ENCODE measurements at places on chromosomes 4 and X.

DNA sequence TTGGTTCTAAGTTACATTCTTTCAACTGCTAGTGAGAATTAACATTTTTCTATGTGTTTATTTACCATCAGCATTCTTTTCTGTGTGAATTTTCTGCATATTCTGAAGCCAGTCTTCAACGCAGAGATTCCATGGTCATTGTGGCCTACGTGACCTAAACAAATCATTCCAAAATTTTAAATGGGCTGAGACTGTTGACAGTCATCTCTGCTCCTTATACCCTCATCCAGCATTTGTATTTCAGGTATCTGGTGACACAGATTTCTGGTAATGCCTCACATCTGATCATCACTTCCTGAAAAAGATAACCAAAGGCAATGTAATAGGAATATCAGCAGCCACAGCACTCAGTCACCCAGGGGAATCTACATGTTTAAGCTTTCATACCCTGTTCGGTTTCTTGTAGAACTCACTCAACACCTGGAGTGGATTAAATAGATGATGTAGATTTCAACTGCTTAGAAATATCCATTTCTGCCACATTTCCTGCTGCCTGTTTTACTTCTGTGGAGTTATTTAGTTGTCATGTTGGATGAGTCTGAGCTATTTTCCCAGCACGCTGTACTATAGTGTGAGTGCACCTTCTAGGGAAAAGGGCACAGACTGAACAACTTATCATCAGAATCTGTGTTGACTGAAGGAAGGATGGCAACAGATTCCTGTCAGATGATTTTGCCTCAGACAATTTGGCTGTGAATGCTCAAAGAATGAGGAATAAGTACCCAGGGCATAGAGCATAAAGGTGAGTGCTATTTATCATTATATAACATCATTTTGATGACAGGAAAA, 73.0 kb upstream of the HPGD start:
- no peak for DNase-seq

DNA sequence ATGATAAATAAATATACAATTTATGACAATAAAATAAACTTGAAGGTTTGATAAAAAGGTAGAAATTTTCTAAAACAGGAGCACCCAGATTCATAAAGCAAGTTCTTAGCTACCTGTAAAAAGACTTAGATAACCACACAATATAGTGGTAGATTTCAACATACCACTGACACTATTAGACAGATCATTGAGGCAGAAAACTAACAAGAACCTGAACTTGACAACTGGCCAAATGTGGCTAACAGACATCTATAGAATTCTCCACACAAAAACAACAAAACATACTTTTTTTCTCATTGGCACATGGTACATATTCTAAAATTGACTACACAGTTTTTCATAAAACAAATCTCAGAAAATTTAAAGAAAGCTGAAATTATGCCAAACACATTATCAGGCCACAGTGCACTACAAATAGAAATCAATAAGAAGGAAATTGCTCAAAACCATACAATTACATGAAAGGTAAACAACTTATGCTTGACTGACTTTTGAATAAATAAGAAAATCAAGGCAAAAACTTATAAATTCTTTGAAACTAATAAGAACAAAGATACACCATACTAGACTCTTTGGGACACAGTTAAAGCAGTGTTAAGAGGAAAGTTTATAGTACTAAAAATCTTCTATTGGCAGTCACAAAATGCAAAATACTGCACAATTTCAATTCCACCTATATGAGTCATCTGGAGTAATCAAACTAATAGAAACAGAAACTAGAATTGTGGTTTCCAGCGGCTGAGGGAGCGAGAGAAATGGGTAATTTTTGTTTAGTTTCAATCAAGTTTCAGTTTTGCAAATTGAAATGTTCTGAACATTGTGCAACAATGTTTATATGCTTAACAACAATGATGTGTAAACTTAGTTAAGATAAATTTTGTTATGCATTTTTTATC, 925.6 kb downstream of the SH3BGRL start:
- DNase-seq = no peak

GRCh38 chr4:101787701-101788316, 2.7 kb upstream of the BANK1 start:
- DNase-seq = no peak

GRCh38 chr4:23956601-23957364, 66.9 kb upstream of the PPARGC1A start:
- DNase-seq = no peak

GRCh38 chr4:1285790-1286553, 3.7 kb upstream of the MAEA start:
- no peak for DNase-seq

DNA sequence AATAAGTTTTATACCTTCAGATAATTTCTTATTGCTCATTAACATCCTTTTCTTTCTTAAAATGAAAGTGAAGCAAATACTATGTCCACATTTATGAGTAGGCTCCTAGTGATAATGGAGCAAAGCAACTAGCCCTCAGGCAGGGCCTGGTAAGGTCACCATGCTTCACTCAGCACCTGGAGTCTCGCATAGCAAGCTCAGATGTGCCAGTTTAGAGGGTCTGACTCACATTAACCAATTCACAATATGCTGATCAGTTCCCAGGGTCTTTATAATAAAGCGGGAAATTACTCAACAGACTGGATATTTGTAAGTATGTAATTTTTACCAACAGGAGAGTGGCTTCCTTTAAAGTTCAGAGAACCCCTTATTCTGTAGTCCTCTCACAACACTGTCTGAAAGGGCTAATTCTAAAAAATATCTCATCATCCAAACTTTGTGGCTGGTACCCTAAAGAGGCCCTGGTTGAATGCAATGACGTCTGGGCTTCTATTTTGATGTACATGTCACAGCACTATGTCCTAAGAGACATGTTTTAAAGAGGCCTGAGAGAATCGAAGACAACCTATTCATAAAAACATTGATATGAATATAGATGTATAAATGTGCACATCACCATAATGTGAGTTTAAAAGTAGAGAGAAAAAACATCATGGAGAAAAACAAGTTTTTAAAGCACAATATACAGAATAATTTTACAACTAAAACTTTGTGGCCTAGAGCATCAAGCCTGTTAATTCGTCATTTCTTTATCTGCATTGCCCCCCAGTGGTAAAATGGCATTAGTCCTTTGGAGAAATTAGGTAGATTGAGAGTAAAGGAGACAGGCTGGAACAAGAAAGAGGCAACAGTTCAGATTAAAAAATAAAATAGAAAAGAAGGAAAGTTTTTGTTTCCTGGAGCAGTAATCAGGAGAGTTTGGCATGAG, 44.3 kb downstream of the IL21 start:
- DNase-seq = no peak

- DNase-seq = no peak
These were observed 6.0 kb downstream of the PCDH7 start for GRCh38 chr4:30726090-30726675.

DNA sequence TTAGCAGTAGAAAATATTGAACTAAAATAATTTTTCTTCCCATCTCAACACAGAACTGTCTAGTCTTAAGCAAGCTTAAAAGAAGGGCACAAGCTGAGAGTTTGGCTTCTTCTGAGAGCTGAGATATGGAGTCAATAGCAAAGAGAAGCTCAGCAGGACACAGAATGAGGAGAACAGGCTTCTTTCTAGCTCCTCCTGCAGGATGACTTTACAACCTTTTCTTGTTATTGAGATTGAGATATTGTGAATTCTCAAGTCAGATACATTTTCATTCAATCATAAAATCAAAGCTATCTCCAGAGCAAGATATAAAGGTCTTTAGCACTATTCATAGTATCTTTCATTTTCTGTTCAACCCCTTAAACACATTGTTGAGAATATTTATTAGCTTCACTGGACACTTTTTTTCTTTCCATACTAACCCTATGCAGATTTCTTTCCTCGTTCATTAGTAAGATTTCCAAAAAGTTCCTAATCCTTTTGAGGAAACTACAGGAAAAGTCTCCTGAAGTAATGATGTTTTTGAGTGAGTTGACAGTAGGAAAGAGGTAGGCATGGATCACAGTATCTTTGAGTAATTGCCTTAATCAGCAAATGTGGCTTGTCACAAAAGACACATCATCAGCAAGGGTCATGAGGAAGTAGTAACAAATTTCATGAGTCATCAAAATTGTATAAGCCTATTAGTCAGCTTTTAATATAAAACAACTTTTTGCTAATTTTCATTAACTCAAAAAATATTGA, 17.8 kb upstream of the CXCL3 start:
- no peak for DNase-seq

- DNase-seq = no peak
These were observed 90.7 kb upstream of the PCDH18 start for GRCh38 chr4:137623013-137623412.

DNA sequence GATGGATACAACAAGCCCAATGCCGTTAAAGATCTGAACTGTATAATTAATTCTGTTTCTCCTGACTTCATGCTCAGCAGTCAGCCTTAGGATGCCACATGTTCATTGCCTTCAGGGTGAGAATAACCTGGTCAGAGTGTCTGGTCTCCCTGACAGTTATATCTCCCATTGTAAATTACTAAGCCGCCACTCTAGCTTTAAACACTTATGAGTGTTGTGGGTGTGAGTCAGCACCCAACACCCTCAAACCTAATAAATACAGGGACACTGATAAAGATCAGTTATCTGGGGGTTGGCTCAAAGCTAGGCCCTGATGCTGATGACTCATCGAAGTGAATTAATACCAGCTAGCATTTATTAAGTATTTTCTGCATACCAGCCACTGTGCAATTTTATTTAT, 64.9 kb upstream of the DYNLT3 start:
- no peak for DNase-seq

DNA sequence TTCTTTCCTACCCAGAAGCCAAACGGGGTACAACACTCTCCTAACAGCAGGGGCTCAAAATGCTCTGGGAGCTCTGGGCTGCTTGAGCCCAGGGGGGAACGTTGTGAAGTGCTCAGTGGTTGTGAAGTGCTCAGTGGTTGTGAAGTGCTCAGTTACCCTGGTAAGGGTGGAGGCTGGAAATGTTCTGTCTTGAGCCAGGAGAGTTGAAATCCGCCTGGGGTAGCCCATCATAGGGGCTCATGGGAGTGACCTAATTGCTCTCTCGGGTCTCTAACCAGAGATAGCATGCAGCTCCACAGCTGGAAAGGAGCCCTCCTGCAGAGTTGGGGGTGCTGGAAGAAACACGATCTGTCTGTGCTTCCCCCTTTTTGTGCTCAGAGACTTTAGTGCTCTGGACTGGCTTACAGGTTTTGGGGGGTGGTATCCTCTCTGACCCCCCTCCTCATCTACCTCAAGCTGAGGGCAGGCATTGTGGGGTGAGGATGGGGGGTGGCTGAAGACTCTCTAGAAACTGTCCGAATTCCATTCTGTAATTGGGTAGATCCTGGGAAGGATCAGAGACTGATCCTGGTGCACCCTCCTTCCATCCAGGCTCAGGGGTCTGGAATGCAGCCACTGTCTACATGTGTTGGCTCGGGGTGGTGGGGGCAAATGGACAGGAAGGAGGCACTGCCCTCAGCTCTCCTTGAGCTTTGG, 2.7 kb downstream of the EFNB1 start:
- no peak for DNase-seq

GRCh38 chr4:111127841-111128240, 505.0 kb upstream of the PITX2 start:
- DNase-seq = no peak

DNA sequence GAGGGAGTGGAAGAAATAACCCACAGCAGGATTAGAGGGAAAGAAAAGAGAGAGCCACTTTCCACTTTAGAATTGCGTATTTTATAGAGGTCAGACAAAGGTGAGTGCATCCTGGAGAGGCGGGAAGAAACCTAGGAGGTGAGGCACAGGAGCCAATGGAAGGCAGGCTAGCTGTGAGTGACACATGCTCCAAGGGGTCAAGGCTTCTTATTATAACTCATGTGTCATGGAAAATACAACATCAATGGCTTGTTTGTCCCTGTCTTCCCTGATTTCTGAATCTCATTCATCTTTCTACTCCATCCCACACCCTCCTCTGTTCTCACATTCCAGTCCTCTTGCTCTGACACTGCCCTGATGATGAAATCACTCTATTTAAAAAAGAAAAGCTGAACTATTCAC, 14.4 kb downstream of the ANXA3 start:
- no peak for DNase-seq

DNA sequence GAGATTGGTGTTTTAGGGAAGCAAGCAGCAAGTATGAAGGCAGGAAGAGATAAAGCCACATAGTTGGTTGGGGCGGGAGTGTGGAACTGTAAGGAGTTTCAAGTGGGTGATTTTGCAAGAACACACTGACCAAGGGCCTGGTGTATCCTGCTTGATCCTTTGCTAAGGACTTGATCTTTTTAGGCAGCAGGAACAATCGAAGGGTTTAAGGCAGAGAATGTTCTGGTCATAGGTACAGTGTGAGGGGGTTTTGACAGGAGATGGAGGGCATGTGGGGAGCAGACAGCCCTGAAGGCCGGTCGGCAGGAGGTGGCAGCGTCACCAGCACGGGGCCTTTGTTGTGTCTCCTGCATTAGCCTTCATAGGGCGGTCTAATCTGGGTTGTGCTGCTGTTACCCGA, 54.7 kb downstream of the FAM193A start:
- no peak for DNase-seq

GRCh38 chr4:46937493-46937892, 28.4 kb upstream of the COX7B2 start:
- DNase-seq = no peak

DNA sequence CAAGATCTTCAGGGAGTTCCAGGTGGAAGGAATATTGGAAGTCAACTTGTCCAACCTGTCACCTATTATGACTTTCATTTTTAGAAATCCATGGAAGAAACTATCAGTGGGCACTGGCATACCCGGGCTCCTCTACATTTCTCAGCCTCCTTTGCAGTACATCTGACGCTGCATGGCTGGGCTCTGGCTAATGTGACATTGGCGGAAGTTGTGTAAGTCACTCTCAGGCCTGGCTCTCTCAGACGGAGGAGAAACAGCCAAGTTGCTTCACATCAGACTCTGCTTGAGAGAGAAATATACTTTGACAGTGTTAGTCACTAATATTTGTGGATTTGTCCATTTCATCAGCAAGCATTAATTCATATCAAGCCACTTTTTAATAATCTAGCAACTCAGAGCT, 4.5 kb downstream of the DCHS2 start:
- no peak for DNase-seq

DNA sequence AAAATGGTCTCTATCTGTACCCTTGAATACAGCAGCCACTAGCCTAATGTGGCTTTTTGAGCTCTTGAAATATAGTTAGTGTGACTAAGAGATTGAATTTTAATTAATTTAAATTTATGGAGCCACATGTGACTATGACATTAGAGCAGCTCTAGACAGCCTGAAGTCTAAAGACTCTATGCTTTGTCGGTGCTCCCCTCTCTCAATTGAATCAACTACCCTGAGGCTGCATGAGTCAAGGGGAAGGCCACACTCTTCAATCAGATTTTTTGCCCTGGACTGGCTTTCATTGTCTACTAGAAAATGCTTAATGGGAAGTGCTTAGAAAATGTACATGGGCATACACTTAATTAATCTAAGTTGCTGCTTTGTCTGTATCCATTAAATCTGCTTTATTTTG, 11.7 kb downstream of the TLR7 start:
- no peak for DNase-seq

DNA sequence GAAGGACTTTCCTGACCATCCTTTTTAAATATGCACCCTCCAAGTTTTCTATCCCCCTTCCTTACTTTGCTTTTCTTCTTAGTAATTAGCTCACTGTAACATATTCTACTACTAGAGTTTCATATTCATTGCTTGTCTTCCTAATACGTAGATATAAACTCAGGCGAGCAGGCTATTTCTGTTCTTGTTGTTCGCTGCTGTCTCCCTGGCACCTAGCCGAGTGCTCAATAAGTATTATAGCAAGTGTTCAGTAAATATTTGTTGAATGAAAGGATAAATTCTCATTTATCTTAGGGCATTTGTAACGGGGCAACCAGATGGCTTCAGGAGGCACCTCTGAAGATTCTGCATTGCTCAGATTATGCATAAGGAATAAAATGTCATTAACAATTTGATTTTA, 6.8 kb upstream of the RHOH start:
- no peak for DNase-seq

- no peak for DNase-seq
These were observed 97.1 kb downstream of the MRPL1 start for GRCh38 chr4:77959566-77960338.
